ENCODE measurements at places on chromosomes 11 and 22.

GRCh38 chr11:72958791-72959190 lies 144.6 kb downstream of the ATG16L2 start:
- no peak for DNase-seq

- no peak for DNase-seq
Measured at GRCh38 chr22:28715611-28716010, 26.0 kb downstream of the CHEK2 start.

DNA sequence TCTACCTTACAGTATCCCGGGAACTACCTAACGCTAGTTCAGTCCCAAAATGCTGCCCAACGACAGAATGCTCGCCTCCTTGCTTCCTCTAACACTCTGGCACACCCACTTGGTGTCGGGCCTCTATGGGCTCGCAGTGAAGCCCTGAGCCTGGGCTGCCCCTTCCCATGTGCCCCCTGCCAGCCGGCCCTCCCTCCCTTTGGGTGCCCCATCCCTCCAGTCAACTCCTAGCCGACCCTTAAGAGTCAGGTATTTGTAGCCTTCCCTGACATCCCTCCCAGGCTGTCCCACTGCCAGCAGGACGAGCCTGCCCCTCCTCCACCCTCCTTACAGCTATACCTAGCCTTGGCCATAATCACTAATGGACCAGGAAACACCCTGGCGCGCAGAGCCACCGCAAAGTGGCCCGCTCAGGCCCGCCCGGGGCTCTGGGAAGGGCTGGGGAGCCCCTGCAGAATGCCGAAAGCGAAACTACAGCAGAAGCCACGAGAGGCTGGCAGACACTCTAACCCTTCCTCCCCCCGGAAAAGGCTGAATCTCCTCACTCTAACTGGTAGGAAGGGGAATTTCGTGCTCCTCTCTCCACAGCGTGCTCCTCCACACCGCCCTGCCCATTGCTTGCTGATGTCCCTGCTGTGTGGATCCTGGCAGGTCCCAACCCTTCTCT lies 8.2 kb downstream of the CBX7 start:
- peak; percentile 56 for DNase-seq

DNA sequence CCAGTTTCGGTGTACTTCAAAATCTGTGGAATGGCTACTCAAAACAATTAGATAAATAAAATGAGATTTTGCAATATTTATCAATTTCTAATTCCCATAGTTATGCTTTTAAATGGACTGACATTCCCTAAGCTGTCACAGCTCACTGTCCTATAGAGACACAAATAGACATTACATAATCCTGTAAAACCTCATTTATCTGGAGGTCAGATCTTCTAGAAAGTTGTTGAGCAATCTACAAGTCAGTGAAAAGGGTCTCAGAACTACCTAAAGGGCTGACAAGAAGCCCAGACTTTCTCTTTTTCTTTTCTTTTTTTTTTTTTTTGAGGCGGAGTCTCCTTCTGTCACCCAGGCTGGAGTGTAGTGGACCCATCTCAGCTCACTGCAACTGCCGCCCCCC lies 12.0 kb downstream of the ALG8 start:
- no peak for DNase-seq

GRCh38 chr11:19577976-19578619 lies 134.5 kb upstream of the NAV2 start:
- no peak for DNase-seq

GRCh38 chr11:3197044-3197695 lies 21.4 kb downstream of the MRGPRG start:
- DNase-seq: no peak

DNA sequence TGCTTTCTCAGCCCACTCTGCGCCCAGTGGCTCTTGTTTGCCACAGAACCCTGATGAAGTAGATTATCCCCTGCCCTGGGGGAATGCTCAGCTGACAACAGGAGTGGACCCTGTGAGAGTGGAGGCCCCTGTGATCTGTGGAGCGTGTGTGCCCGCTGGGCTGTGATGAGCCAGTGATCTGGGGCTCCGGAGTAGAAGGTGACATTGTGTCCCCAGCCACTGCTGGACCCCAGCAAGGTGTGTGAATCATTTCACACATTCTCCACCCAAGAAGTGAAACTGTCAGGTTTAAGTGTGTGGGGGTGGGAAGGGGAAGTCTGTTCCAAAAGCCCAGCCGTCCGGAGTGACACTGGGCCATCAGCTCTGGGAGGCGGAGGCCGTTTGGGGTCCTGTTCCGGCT lies 33.1 kb upstream of the GRAMD4 start:
- DNase-seq: no peak

GRCh38 chr11:43626798-43627197 lies 53.7 kb upstream of the HSD17B12 start:
- DNase-seq: no peak

DNA sequence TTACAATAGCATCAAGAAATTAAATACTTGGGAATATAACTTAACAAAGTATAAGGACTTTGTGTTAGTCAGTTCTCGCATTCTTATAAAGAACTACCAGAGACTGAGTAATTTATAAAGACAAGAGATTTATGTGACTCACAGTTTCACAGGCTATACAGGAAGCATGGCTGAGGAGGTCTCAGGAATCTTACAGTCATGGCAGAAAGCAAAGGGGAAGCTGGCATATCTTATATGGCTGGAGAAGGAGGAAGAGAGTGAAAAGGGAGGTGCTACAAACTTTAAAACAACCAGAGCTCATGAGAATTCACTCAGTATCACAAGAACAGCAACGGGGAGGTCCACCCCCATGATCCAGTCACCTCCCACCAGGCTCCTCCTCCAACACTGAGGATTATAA lies 32.0 kb upstream of the CCDC134 start:
- no peak for DNase-seq

GRCh38 chr11:32079553-32079952 lies 11.3 kb upstream of the RCN1 start:
- no peak for DNase-seq

DNA sequence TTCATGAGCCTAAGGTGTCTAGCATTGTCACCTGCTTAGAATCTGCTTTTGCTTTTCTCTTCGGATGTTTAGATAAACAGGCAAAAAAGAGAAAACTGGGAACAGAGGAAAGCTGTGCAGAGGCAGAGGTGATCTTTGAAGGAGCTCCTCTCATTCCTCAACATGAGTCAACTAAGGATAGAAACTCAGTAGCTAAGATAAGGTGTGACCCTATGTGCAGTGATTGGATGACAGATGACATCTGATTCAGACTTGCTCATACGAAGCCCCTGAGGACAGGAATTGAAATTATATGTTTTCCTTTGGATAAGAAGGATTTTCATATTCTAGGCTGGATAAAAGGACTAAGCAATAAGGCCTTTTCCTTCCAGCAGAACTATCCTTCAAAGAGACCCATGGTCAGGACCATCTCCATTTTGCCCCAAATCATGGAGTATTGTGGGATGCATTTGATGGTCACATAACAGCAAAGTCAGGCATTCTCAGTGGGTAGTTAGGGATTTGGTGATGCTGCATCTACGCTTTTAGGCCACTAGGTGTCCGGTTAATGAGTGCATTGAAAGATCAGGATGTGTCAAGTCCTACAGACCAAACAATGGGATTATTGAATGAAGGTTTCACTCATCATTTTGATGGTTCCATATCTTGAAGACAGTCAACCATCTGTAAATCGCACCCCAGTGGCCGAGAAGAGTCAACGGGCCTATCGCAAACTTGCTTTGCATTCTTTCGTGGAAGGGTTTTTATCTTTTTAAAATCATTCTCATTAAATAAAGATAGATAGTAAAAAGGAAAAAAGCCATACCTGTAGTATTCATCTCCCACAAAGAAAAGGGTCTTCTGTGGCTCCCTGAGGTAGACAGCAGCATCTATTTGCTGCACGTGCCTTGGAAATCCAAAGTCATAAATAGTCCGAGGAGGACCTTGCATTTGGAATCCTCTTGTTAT lies 32.2 kb downstream of the MMP20 start:
- DNase-seq: no peak

- DNase-seq: no peak
Measured at GRCh38 chr22:29870574-29870973, 12.4 kb upstream of the MTMR3 start.

DNA sequence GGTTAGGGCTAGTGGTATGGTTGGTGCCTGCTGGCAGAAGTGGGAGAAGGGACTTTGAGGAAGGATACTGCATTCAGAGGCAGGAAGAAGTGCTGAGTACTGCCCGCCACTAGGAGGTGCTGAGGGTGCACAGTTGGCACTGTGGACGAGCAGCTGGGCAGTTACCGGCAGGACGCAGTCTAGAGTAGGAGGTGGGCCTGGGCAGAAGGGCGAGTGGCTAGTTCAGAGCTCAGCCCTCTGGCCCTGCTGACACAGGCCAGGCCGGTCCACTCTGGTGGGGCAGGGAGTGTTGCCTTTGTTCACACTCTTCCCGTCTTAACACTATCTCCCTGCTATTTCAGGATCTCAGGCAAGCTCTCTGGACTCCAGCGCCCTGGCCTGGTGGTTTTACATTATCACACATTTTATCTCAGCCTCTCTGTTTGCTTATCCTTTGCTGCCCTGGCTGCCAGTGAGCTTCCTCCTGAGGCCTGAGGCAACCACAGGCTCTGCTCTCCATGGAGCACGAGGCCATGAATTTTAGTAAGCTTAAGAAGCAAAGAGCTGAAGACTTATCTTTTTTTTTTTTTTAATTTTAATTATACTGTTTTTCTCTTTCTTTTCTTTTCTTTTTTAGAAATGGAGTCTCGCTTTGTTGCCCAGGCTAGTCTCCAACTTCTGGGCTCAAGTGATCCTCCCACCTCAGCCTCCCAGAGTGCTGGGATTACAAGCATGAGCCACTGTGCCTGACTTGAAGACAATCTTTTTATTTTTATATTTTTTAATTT lies 26.9 kb downstream of the SNAP29 start:
- DNase-seq: peak; percentile 12

GRCh38 chr22:48755059-48755949 lies 1072.4 kb downstream of the BRD1 start:
- DNase-seq: no peak

DNA sequence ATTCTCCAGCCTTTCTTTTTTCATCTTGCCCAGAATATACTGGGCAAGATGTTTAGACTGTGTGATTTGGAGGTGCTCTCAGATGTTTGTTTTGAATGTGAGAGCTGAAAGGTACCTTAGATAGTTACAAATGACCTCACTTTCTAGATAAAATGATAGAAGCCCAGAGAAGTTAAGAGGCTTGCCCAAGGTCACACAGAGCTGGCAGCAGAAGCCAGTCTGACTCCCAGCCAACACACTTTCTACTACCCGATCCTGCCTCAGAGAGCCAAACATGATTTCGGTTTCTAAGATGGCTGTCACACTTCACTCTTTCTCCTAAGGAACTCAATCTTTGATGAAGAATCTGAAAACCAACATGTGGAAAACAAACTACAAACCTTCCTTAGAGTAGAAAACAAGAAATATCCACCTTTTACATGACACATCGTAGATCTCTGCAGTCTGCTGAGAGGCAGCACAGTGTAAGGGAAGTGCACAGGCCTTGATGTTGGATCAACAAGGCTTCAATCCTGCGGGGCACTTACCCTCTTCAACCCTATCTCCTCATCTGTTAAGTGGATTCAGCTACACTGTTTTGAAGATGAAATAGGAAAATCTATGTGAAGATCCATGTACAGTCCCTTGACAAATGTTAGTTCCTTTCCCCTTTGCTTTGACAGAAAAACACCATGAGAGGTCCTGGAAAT lies 58.6 kb downstream of the SYTL2 start:
- no peak for DNase-seq

- DNase-seq: no peak
Measured at GRCh38 chr22:45578524-45579147, 76.0 kb downstream of the FBLN1 start.

DNA sequence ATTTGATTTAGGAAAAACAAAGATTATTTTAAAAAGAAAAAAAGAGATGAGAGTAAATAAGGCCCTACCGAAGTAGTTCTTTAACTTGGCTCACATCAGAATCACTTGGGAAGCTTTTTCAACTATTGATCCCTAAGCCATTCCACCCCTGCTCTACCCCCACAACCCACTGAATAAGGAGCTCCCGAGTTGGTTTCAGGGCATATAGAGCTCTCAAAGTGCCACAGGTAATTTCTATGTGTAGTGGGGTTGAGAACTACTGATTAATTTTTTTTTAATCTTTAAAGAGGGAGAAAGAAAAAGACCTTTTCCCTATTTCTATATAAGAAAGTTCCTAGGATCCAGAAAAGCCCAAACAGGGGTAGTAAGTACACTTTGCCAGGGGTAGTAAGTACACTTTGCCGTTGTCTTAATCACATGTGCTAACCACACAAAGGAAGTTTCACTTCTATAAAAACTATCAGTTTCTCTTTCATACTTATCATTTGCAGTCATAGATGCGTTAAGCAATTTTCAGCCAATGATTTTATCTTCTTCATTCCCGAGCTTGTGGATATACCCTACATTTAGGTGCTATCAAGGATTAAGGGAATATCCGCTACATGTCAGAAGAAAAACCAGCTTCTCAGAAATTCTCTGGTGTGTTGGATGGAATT lies 108.4 kb upstream of the ZC3H12C start:
- DNase-seq: no peak

DNA sequence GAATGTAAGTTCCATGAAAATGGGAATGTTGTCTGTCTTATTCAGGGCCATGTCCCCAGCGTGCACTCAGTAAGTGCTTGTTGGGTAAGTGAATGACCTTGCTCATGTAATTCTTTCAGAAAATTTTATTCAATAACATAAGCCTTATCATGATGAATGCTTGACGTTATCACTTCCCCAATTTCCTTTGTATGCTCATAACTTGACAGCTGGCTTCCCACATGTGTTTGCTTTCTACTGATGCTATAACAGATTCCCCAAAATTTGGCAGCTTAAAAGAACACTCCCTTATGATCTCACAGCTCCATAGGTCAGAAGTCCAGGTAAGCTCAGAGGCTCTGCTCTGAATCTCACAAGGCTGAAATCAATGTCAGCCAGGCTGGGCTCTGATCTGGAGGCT lies 155.8 kb upstream of the POU2AF2 start:
- no peak for DNase-seq

DNA sequence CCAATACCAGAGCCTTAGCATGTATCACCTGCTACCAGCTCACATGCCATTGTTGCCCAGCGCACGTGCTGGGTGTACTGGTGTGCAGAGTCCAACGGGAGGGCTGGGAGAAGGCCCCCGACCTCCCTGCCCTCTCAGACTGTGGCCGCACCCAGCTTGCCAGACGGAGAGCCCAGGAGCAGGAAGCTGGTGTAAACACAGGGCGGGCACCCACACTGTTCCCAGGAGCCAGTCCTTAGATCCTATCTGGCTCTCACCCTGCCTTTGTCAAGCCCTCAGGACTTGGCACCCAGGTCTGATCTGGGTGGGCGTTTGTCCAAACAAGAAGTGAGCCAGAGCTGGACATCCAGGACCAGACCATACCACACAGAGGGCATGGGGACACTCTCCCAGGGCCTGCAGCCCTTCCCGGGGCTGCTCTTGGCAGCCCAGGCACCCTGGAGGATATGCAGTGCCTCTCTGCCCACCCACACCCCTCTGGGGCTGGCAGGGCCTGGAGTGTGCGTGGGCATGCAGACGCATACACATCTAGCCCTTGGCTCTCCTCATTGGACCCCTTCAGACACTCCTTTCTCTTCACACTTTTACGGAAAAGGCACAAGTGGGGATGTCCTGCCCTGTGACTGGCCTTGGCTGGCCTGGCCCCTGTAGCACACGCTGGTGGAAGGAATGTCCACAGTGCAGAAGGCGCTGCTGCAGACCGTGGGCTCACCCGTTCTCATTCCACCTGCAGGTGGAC lies 19.9 kb upstream of the CLDN5 start:
- DNase-seq: no peak

GRCh38 chr11:17648528-17648927 lies 70.8 kb upstream of the MYOD1 start:
- DNase-seq: no peak

- no peak for DNase-seq
Measured at GRCh38 chr11:2551131-2551530, 106.3 kb downstream of the KCNQ1 start.

- DNase-seq: no peak
Measured at GRCh38 chr22:40320687-40321086, 25.6 kb upstream of the ADSL start.

GRCh38 chr11:92002568-92002967 lies 222.1 kb upstream of the FAT3 start:
- no peak for DNase-seq
